Hematopoietic multipotent progenitor cell treated with erythropoietin and hydrocortisone succinate and interleukin-3 and kit ligand, for 15 days (in vitro differentiated cells): ENCODE measurements at places on chromosomes 12 and 14.

GRCh38 chr12:64696080-64696741 lies 63.0 kb downstream of the GNS start:
- no peak for DNase-seq

GRCh38 chr14:32304296-32304695 lies 24.8 kb upstream of the AKAP6 start:
- no peak for DNase-seq

DNA sequence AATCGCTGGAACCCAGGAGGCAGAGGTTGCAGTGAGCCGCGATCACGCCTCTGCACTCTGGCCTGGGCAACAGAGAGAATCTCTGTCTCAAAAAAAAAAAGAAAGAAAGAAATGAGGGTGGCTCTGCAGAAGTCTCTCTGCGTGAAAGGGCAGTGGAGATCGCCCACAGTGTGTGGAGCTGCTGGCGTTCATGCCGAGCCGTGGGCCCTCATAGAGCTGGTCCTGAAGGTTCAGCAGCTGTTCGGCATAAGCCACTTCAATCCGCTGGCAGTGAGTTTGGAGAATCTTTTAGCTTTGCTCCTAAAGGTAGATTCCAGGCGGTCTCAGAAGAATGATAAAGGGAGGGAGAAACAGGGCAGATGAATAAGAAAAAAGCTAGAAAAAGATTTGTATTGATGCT lies 36.7 kb upstream of the ATP2A2 start:
- DNase-seq, result no peak

GRCh38 chr12:89138048-89138852 lies 214.1 kb downstream of the DUSP6 start:
- DNase-seq, result no peak

- DNase-seq, result no peak
Measured at GRCh38 chr14:90161129-90161528, 95.2 kb upstream of the PSMC1 start.

DNA sequence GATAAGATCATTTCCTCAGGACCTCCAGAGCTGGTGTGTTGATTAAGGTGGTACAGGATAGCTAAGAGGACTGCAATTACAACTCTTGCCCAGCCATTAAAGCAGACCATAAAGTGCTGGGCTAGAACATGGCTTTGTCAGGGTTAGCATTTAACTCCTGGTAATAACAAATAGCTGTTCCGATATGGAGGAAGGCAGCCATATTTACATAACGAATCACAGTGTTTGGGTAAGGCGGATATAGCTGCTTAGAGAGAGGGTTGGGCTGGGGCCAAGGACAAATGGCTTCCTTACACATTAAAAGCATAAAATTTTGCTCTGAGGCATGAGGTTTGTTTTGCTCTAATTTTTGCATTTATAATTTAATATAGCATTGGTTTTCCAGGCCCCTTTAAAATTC lies 297.7 kb upstream of the DDHD1 start:
- no peak for DNase-seq

DNA sequence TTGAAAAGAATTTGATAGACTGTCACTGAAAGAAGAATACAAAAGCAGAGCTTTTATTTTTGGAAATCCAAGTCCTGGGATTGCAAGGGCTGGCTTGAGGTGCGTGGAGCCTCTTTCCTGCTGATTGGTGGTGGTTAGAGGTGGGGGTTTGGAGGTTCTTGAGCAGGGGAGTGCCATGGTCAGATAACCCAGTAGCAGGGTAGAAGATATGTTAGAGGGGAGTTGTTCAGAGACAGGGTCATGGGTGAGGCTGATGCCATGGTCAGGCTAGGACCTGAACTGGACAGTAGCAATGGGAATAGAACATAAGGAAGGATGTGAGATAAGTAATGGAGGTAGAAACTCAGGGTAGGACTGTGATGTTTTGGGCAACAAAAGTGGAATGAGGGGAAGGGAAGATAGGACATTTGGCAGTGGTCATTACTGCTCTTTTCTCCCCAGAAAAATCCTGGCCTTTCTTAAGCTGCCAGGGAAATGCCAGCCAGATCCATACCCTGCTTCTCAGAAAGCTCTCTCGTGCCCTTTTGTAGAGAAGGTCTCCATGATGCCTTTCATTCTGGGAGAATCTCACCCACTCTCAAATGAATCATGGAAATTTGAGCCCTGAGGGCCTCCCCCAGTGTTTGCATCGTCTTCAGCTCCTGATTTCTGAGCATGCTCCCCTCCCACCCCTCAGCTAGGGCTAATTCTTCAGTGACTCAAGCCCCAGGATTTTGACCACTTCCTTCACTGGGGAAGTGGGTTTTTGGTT lies 9.5 kb downstream of the EMP1 start:
- DNase-seq, result no peak

GRCh38 chr14:100980823-100981222 lies 77.3 kb upstream of the RTL1 start:
- DNase-seq, result no peak

DNA sequence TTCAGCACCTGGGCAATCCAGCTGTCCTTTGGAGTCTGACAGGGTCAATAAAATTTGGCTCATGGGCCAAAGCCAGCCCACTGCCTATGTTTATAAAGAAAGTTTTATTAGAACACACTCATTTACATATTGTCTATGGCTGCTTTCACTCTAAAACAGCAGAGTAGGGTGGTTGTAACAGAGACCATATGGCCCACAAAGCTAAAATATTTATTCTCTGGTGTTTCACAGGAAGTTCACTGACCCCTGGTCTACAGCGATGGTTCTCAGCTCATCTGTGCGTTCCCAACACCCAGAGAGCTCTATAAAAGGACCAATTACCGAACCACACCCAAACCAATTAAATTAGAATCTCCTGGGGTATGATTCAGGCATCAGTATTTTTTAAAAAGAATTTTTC lies 37.7 kb upstream of the RTRAF start:
- no peak for DNase-seq

- no peak for DNase-seq
Measured at GRCh38 chr12:107241411-107241810, 148.1 kb upstream of the CRY1 start.

- no peak for DNase-seq
Measured at GRCh38 chr12:52649066-52649465, 2.9 kb downstream of the KRT2 start.

DNA sequence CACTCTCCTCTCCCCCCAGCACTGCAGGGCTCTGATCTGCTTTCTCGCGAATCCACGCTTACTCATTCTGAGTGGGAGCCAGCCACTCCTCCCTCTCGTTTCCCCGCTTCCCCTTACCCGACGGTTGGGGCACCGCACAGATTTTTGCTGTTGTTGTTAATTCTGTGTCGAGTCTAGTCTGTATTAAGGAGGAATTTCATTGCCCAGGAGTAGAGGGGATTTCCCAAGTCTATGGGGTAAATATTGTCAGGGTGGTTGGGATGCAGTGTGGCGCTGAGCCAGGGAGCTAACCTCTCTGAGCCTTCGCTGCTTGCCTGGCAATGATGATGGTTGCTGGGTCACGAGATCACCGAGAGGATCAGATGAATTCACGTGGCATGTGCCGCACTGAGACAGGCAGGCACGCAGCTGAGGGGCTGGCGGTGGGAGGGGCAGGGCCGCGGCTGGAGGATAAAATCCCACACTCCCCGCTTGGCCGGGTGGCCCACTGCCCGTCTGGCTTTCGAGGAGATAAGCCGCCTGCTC lies 18.5 kb downstream of the NCOR2 start:
- no peak for DNase-seq

DNA sequence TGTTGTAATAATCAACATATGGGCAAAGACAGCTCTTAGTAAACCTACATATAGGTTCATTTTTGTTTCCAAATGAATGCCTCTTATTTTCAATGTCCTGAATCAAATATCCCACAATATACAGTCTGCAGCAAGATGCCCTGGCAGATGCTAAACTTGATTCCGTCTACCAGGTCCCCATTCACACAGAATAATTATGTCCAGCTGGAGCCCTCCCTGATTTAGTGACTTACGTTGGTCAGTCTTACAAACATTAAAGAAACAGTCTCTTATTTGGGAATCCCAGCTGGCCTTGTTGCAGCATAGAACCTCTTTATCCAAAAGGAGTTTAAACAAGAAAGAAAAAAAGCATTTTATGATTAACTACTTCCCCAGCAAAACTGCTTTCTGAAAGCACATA lies 82.7 kb upstream of the BMP4 start:
- DNase-seq, result no peak

- no peak for DNase-seq
Measured at GRCh38 chr14:44970907-44971306, 8.9 kb downstream of the TOGARAM1 start.

GRCh38 chr12:64186789-64187188 lies 35.3 kb downstream of the KICS2 start:
- DNase-seq, result no peak
